ENCODE measurements at places on chromosomes 5 and 9. TPM values are rescaled to one million over a fixed set of nuclear protein-coding genes. Genes with fewer than 3 reads are reported as not detected.

DNA sequence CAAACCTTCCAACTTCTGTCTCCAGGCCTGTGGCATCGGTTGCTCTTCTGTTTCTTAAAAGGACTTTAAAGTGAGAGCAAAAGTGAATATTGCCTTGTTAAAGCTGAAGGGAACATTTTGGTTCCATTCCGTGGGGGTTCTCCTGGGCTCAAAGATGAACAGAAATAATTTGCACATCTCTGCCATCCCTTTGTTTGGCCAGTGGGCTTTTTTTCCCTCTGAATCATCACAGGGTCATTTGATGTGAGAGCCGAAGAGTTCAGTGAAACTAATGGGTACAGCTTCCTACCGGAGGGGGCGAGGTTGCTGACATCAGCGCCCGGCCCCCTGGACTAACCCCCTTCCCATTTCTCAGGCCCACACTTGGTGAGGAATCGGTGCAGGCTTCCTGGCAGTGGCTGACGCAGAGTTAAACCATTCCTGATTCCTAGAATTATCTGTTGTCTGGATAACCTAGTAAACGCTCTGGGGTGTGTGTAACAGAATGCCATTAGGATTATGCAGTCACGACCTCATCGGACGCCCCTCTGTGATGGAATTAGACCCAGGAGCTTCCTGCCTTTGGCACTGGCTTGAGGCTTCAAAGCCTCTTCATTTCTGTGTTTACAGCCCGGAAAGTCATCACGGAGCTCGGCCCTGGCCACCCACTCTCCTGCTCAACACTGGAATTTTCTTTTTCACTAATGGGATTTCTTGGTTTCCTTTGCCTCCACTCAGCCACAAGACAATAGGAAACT, 61.6 kb upstream of the RPL26L1 start:
- no peaks in the 10 kb centered on the region for H3K27me3 ChIP-seq
- H3K4me3 ChIP-seq, result peak overlapping the region; percentile 33
- DNase-seq, result no peak
- peaks cover 68% of the 10 kb centered on the region for H3K4me1 ChIP-seq

Gene F12
- total RNA-seq, result 1.0 TPM

- no peaks in the 10 kb centered on the region for H3K27me3 ChIP-seq
- H3K4me3 ChIP-seq, result peak overlapping the region; percentile 22
- H3K27ac ChIP-seq, result peak overlapping the region; percentile 96
- H3K4me1 ChIP-seq, result peaks cover 51% of the 10 kb centered on the region
- peak; percentile 98 for DNase-seq
Measured at GRCh38 chr9:128635266-128636023, 21.2 kb downstream of the DYNC2I2 start.

DNA sequence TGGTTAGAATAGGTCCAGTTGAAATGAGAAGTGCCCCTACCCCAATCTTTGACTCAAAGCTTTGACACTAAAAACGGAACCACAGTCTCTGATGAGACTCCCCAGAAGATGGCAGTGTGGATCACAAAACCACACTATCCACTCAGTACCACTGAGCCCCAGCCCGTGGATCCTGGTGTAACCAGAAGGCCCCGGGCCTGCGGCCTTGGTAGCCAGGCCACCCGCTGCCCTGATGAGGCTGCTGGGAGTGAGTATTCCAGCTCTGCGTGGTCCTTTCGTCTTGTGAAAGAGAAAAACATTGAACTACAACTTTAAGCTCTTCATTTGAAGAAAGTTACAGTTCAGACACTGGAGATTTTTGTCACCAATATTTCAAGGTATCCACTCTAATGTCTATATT, 42.2 kb upstream of the FBP1 start:
- H3K27ac ChIP-seq, result peak overlapping the region; percentile 33
- peak; percentile 91 for DNase-seq
- H3K4me3 ChIP-seq, result no peak overlapping the region
- H3K36me3 ChIP-seq, result no peaks in the 10 kb centered on the region
- H3K27me3 ChIP-seq, result peaks cover 3% of the 10 kb centered on the region
- peaks cover 7% of the 10 kb centered on the region for H3K4me1 ChIP-seq

Gene TAF7
- total RNA-seq, result 83.8 TPM

DNA sequence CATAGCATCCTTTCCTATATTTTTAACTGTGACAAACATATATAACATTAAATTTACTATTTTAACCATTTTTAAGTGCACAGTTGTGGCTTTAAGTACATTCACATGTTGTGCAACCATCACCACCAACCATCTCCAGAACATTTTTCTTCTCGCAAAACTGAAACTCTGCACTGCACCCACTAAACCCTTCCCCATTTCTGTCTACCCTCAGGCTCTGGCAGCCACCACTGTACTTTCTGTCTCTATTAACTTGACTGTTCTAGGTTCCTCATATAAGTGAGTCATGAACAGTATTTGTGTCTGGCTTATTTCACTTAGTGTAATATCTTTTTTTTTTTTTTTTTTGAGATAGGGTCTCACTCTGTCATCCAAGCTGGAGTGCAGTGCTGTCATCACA, 25.5 kb downstream of the KCNMB1 start:
- no peak for DNase-seq
- no peak overlapping the region for H3K4me3 ChIP-seq
- peaks cover 9% of the 10 kb centered on the region for H3K27me3 ChIP-seq
- no peaks in the 10 kb centered on the region for H3K36me3 ChIP-seq
- no peak overlapping the region for H3K27ac ChIP-seq

DNA sequence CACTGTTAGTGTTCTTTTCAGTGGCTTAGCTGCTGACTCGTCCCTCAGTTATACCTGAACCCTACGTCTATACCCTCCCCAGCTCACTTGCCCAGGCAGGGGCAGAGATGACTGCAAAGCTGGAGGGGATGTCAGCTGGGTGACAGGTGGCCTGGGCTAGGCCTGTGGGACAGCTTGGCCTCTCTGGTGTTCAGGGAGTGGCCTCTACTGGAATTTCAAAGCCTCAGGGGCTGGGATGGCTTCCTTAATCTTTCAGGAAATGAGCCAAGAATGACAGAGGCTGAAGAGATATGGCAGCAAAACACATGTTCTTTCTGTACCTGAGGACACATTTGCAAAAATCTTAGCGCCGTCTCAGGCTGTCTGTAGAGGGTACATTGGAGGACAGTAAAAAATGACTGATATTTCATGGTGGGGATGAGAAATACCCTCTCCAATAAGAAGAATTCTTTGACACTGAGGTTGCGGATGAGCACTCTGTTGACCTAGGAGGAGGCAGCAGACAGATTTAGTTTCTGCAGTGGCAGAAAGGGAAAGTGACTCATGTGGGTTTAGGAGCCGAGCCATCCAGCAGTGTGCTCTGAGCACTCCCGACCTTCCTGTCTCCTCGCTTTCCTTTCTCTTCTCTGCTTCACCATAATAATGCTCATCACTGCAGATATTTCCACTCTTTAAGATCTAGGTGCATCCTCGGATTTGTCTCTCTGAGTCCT, 54.4 kb downstream of the ENTREP1 start:
- H3K27ac ChIP-seq, result no peak overlapping the region
- H3K36me3 ChIP-seq, result no peaks in the 10 kb centered on the region
- H3K4me1 ChIP-seq, result peaks cover 33% of the 10 kb centered on the region

DNA sequence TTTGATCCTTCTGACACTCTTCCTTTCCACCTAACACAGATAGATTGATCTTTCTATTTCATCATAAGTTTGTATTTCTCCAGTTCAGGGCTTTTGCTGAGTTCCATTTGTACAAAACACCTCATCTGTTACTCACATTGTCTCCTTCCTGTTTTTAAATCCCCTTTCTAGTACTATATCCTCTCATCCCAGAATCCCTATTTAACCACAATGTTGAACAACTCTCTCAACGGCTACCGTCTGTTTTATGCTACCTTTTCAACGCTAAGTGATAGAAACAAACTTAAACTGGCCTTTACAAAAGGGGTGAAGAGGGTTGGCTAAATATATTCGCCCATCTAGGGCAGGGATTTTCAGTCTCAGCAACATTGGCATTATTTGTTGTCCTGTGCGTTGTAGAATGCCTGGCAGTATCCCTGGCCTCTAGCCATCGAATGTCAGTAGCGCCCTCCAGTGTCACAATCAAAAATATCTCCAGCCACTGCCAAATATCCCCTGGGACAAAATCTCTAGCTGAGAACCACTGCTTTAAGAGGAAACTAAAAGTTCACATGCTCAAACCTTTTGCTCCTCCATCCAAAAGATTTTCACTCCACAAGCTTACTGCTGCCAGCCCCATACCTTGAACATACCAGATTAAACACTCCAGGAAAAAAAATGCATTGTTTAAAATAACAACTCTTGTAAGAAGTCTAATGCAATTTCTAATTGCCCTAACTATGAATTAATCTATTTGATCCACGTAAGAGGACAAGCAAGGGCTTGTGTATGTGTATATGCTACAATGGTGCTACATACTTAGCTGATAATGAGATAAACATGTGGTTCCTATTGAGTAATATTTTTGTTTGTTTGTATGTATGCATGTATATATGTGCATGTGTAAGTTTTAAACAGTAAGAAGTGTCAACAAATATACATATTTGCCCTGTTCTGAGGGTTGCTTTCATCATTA, 344.0 kb downstream of the PTPRD start:
- H3K27ac ChIP-seq, result no peak overlapping the region
- H3K36me3 ChIP-seq, result no peaks in the 10 kb centered on the region
- H3K4me1 ChIP-seq, result no peaks in the 10 kb centered on the region

Gene MAMDC2
- total RNA-seq, result 11.3 TPM

- H3K27ac ChIP-seq, result no peak overlapping the region
- DNase-seq, result no peak
- no peak overlapping the region for H3K4me3 ChIP-seq
- no peaks in the 10 kb centered on the region for H3K27me3 ChIP-seq
- no peaks in the 10 kb centered on the region for H3K36me3 ChIP-seq
Measured at GRCh38 chr5:107652839-107653607, 17.7 kb downstream of the EFNA5 start.

DNA sequence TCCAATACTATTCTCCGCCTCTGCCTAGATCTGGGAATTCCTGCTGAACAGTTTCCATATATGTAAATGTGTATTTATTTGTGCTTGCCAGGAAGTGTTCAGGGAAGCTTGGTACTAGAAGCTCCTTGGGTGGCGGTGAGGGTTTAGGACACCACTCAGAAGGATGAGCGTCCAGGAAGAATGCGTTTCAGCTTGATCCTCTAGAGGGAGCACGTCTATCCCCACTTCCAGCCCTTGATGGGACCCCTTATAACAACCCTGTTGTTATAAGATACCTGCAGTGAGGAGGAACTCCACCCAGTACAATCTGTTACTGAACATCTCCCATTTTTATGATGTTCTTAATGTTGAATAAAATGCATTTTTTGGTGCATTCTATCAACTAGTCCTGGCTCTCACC, 88.9 kb downstream of the CYFIP2 start:
- DNase-seq, result no peak
- peaks cover 11% of the 10 kb centered on the region for H3K36me3 ChIP-seq
- peaks cover 20% of the 10 kb centered on the region for H3K4me1 ChIP-seq
- H3K27ac ChIP-seq, result no peak overlapping the region

- no peak for DNase-seq
- no peak overlapping the region for H3K4me3 ChIP-seq
- H3K36me3 ChIP-seq, result no peaks in the 10 kb centered on the region
- H3K27ac ChIP-seq, result no peak overlapping the region
- no peaks in the 10 kb centered on the region for H3K27me3 ChIP-seq
- H3K4me1 ChIP-seq, result no peaks in the 10 kb centered on the region
Measured at GRCh38 chr9:123472862-123473614, 117.0 kb downstream of the CRB2 start.

GRCh38 chr5:111374380-111374779, 138.0 kb downstream of the STARD4 start:
- H3K27ac ChIP-seq, result no peak overlapping the region
- H3K27me3 ChIP-seq, result peaks cover 16% of the 10 kb centered on the region
- DNase-seq, result no peak
- no peak overlapping the region for H3K4me3 ChIP-seq

- no peaks in the 10 kb centered on the region for H3K36me3 ChIP-seq
- H3K4me1 ChIP-seq, result no peaks in the 10 kb centered on the region
- H3K4me3 ChIP-seq, result no peak overlapping the region
- DNase-seq, result no peak
Measured at GRCh38 chr5:58816181-58816731, 233.4 kb downstream of the RAB3C start.

Gene QRFP
- total RNA-seq, result not detected

Gene ICE1
- 27.0 TPM for total RNA-seq

Gene BAAT
- 0.13 TPM for total RNA-seq

DNA sequence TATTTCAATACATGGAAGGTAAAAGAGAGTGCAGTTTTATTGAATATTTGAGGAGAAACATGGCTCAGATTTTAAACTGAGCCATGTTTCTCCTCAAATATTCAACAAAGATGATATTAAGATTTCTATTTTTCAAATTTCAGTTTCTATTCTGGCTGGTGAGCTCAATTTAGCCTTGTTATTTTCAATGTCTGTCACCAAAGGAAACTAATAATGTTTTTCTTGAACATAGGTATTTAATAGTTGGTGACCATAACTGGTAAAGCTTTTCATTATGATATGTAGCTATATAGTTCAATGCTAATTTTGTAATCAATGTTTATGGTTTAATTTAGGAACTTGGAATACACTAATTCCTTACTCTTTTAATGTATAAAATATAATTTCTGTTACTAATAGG, 177.4 kb downstream of the FER start:
- no peaks in the 10 kb centered on the region for H3K4me1 ChIP-seq
- no peak for DNase-seq
- H3K27ac ChIP-seq, result no peak overlapping the region
- H3K4me3 ChIP-seq, result no peak overlapping the region
- H3K36me3 ChIP-seq, result peaks cover 5% of the 10 kb centered on the region

DNA sequence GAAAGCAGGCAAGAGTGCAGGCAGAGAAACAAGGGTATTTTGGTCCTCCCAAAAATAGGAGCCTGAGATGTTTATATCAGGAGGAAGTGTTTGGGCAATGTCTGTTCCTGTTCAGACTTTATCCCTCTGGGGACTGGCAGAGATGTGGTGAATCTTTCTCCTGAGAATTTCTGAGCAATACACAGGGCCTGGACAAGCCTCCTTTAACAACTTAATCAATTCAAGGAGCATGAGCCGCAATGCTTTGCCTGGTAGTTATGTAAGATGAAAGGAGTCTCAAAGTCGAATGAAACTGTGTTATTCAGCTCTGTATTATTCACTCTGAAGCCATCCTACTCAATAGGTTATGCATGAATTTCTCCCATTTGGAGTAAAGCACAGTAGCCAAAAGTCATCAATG, 365.6 kb downstream of the MAN2A1 start:
- H3K4me1 ChIP-seq, result peaks cover 21% of the 10 kb centered on the region
- H3K36me3 ChIP-seq, result no peaks in the 10 kb centered on the region

GRCh38 chr9:80447876-80448275, 876.1 kb downstream of the TLE4 start:
- DNase-seq, result no peak
- no peak overlapping the region for H3K27ac ChIP-seq
- H3K27me3 ChIP-seq, result no peaks in the 10 kb centered on the region
- H3K36me3 ChIP-seq, result no peaks in the 10 kb centered on the region

Gene HAVCR2
- 0.21 TPM for total RNA-seq

DNA sequence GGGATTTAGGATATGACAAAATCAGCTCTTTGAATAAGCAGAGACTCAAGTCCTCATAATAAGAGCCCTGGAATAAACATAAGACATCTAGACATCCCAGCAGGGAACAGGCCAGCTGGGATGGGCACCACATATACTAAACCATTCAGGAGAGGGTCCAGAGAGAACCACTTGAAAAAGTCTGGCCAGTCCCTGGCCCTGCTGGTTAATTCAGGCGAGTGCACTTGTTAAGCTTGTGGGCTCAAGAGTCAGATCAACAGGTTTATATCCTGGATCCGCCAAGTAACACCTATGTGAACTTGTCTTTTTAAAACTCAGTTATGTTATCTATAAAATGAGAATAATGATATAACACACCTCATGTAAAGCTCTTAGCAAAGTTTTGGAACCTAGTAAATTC, 63.3 kb downstream of the CAVIN4 start:
- peaks cover 2% of the 10 kb centered on the region for H3K27me3 ChIP-seq
- H3K36me3 ChIP-seq, result no peaks in the 10 kb centered on the region
- H3K4me3 ChIP-seq, result no peak overlapping the region
- H3K27ac ChIP-seq, result no peak overlapping the region
- H3K4me1 ChIP-seq, result no peaks in the 10 kb centered on the region

Gene KCNMB1
- 3.5 TPM for total RNA-seq
